Posterior vena cava (tissue), 2 donors: ENCODE measurements at places on chromosomes 7 and 10. TPM values are rescaled to one million over a fixed set of nuclear protein-coding genes. Genes with fewer than 3 reads are reported as not detected.

- DNase-seq = no peak
These were observed 10.1 kb downstream of the LRRC18 start for GRCh38 chr10:48929413-48929990.

- DNase-seq = no peak
These were observed 5.7 kb downstream of the GATA3 start for GRCh38 chr10:8060010-8060703.

GRCh38 chr7:55247428-55247827 lies 117.7 kb upstream of the LANCL2 start:
- DNase-seq = no peak

DNA sequence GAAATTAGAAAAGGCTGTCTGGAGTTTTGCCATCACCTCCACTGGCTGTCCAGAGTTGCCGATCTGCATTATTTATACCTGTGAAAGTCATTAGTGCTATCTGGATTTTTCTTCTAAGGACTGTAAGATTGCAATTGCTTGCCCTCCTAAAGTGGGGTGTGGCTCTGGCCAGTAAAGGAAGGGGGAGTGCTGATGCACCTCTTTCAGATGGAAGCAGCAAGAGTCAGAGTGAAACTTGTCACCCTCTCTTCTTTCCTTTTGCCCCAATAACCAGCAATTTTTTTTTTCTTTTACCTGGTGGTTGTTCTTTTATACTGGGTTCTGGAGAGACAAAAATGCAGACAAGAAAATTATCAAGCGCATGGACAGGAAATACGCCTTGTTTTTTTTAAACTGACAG lies 527.4 kb upstream of the NRP1 start:
- DNase-seq = no peak

DNA sequence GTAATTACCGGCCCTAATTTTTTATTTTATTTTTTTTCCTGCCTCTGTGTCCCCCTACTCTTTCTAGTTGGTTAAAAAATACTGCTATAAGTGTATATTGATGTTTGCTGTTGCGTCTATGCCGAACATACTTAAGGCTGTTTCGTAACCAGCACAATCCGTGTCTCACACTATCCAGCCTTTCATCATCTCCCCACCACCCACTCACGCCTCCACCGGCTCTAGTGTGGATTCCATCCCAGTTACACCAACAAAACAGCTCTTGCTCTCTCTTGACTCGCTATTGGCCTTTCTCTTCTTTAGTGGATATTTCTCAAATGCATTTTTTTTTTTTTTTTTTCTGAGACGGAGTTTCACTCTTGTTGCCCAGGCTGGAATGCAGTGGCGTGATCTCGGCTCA lies 70.1 kb upstream of the CAMK1D start:
- no peak for DNase-seq

HOXA9 gene
- 7.4 TPM for total RNA-seq

DNA sequence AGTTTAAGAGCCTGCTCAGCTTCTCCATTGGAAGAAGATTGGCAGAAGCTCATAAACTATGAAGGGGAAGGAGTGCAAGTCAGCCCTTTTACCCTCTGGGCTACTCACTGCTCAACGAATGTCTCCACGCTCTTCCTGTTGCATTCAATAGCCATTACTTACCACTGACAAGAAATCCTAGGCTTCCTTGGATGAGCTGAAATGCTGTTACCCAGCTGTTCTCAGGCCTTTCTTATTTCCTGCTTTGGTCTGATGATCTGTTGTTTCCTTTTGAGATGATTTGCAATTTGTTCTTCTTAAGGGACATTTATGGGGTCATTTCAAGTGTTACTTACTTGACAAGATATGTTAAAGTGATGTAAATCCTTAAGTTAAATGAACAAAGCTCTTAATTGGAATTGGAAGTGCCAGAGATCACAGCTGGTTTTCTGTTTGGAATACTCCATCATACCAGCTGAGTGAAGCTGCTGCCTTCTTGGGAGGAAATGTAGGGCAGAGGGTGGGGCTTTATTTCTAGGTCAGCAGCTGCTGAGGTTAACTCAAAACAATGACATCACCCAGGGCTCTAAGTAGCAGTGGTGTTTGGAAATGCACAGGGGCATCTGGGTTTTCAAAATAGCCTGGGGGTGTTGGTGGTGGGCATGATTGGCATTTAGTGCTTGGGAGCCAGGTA lies 170.0 kb downstream of the PRKCQ start:
- DNase-seq = no peak

GRCh38 chr7:70178211-70178610 lies 579.9 kb downstream of the AUTS2 start:
- no peak for DNase-seq

DNA sequence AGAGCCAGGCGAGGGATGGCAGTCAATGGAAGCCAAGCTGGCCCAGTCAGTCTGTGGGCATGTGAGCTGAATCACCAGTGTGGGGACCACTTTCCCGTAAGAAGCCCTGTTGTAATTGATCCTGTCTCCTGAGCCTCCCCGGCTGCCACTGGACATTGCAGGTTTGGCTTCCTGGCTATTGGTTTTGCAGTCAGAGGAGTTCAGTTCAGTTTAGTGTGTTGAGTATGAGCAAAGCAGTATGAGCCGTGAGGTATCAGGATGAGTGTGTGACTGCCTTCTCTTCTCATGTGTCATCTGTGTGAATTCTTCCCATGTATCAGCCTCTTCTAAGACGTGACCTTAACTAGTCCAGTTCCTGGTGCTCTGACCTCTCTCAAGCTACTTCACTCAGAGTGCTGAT lies 227.4 kb downstream of the PRKG1 start:
- DNase-seq = no peak

SKIDA1 gene
- 0.33 TPM for total RNA-seq

- no peak for DNase-seq
These were observed 30.1 kb downstream of the KLF6 start for GRCh38 chr10:3754727-3755439.

MAP3K8 gene
- total RNA-seq = 58.3 TPM

MMD2 gene
- not detected for total RNA-seq

DNA sequence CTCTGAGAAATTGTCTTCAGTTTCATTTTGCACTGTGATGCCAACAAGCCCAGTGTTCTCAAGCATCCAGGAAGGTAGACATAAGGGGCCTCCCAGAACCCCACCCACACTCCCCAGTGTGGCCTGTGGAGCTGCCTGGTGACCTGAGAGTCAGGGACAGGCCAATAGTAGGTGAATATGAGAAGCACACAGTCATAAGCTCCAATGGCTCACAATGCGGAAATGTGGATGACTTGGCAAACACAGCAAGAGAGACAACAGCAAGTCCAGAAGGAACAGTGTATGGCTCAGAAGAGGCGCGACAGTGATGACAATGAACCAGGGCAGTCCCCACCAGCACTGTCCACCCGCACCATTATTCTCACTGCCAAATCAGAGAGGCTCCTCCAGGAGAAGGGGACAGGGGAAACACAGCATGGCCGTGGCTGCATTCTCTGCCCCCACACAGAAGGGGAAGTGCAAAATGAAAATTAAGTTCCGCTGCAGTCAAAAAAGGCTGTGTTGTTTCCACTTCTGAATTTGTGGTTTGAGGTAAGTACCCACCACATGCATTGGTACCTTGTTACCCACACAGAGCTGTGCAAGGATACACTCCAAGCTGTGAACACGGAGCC lies 419.8 kb downstream of the GRID1 start:
- no peak for DNase-seq

- no peak for DNase-seq
These were observed 7.8 kb downstream of the MYL7 start for GRCh38 chr7:44133295-44133694.

GRCh38 chr7:152189061-152189460 lies 163.6 kb downstream of the GALNT11 start:
- no peak for DNase-seq

DNA sequence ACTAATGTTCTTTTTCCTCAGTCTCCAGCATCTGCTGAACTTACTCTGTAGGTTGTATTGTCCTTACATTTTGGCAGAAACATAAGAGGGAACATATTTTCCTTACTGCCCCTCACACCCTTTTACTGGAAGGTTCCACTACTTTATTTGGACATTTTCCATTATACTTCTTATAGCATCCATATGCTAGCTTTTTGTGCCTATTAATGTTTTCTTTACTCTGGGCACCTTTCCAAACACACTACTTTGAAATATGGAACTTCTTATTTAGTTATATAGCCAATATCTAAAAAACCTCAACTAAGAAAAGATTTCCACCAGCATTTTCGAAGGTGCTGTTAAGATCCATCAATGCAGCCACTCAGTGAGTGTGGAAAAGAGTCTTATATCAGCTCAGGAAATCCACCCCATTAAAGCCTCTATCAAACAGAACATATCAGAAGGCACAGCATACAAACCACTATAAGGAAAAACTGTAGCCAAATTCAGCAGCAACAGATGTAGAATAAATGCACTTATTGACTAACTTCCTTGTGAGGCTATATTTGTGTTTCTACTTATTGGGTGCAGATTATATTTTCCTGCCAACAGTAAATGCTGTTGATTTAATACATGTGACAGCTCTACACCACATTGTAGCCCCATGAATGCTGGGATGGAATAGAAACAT lies 272.5 kb upstream of the SEMA3E start:
- DNase-seq = no peak

- peak; percentile 89 for DNase-seq
These were observed 60.6 kb upstream of the MSMB start for GRCh38 chr10:46106410-46107255.

GRCh38 chr7:101516851-101517250 lies 112.2 kb downstream of the MYL10 start:
- no peak for DNase-seq

- DNase-seq = no peak
These were observed 308.1 kb upstream of the PFKP start for GRCh38 chr10:2759233-2759632.

DNA sequence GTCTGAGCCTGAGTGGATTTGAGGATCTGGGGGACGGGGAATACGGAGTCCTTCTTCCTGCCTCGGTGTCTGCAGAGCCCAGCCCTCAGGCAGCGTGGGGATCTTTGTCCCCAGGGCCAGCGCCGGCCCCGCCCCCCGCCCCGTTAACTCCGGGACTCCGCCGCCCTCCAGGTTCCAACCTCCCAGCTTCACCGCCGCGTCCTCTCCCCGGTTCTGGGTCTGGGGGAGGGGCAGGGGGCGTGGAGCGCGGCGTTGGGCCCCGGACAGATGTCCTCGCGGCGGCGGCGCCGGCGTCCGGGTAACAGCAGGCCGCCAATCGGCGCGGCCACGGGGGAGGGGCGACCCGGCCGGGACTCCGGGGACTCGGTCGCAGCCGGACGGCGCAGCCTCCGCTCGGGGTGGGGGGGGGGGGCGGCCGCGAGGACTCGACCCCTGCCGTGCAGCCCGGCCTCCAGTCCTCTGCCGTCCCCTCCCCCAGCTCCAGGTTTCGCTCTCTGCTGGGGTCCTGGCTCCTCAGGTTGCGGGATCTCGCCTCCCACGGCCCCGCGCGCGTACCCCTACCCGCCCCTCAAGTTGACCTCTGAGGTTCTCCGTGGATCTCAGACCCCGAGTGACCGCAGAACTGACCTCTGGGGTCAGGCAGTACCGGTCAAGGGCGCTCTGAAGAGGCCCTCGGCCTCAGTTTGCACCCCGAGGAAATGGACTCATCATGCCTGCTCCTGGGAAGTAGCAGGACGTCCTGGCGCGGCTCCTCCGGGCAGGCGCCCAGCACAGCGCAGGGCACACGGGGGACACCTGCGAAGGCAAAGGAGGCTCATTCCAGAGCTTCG lies 2.3 kb upstream of the ELFN1 start:
- DNase-seq = peak; percentile 70

DNA sequence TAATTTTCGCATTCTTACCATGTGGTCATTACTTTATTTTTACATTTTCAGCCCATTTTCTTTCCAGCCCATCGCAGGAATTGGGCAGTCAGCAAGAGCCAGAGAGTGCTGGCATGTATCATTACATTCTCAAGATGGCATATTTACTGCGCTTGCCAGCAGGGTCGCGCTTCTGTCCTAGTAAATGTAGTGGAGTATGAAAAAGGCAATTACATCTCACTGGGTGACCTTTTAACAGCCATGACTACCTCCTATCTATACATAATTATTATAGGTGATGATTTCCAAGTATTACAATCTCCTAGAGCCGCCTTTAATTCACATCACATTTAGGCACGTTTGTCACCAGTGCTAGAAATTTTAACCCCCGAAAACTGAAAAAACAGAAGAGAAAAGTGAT lies 433.7 kb upstream of the MGMT start:
- DNase-seq = no peak

FAM25G gene
- total RNA-seq = not detected

DNA sequence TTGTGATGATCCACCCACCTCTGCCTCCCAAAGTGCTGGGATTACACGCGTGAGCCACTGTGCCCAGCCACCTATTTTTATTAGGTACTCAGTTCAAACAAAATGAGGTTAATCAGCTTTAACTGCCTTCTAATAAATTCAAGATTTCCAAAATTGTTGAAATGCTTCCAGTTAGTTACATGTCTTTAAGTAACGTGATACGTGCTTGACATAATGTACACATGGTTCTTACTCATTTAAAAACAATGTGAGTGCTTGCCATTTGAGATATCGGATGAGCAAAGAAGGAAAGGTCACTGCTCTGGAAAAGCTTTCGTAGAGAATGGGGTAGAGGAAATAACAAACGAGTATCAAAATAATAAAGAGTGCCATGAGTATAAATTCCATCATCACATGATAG lies 83.6 kb downstream of the KMT2E start:
- no peak for DNase-seq

CRPPA gene
- 4.7 TPM for total RNA-seq

DNA sequence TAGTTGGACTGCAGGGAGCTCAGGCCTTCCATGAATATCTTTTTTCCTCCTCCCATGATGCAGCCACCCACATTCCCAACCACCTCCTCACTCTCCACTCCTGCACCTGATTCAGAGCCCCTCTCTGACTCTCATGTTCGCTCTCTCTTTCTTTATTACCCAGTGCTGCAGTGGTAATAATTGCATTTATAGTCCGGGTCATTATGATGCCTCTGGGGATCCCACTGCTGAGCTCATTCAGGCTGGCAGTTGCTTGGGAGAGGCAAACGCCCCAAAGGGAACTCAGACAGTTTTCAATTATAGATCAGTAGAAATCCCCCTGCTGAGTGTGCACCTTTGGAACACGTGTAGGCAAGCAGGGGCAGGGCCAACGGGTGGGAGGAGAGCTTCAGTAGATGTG lies 953.0 kb downstream of the GRID1 start:
- DNase-seq = no peak

- DNase-seq = no peak
These were observed 144.2 kb upstream of the TNRC18 start for GRCh38 chr7:5567790-5568189.
